ENCODE measurements at places on chromosomes 5 and 9. TPM values are rescaled to one million over a fixed set of nuclear protein-coding genes. Genes with fewer than 3 reads are reported as not detected.

INSL4 gene
- not detected for total RNA-seq

SLC34A3 gene
- not detected for total RNA-seq

PHF24 gene
- under 0.01 TPM for total RNA-seq

ZFP2 gene
- total RNA-seq = 0.39 TPM
